ENCODE measurements at places on chromosomes 11 and 22.

DNA sequence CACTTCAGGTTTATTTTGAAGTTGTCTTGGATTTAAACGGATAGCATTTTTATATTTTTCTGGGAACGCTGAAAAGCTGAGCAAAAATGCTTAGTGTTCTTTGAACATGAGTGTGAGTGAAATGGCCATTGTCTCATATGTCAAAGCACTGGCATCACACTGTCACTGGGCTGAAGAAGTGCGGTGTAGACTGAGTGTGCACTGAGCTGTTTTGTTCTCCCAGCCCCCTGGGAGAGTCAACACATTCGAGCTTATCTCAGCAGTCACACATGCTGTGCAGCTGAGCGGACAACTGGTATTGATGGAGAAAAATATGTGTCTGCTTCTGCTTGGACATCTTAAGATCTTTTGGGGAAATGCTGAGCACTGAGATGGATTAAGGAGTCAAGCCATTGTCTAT lies 90.8 kb downstream of the TECTA start:
- no peak for DNase-seq

GRCh38 chr11:95892892-95893570 lies 30.9 kb downstream of the MTMR2 start:
- DNase-seq: no peak

- DNase-seq: peak; percentile 80
Measured at GRCh38 chr11:304915-305843, 2.4 kb upstream of the IFITM2 start.

DNA sequence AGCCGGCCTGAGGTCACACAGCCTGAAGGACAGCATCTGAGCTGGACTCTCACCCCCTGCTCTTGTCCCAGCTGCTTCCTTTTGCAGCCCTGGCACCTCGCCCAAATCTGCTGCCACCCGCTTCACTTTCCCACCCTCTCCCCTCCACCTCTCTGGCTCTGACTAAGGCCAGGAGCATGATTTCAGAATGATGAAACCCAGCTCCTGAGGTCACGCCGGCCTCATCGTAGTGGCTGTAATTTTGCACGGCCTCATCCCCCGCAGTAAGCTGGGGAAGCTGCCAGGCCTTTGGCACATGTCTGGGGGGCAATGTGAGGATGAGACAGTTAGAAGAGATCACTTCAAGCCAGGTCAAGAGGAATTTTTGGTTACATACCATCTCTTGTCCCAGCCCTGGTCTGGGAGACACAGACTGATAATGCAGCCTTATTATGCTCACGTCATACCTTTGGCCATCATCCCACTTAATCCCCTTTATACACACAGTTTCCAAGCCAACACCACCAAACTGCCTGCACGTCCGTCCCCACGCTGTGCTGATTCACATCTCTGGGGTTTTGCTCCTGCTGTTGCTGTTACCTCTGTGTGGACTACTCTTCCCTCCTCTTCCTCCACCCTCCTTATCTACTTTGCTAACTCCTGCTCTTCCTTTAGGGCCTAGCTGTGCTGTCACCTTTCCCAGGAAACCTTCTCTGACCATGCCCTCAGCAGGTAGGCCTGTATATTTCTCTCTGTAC lies 58.1 kb downstream of the CHRDL2 start:
- peak; percentile 54 for DNase-seq

GRCh38 chr11:64285885-64286800 lies 495 bp downstream of the GPR137 start:
- no peak for DNase-seq

- no peak for DNase-seq
Measured at GRCh38 chr11:115924744-115925567, 420.7 kb upstream of the CADM1 start.

All from hindlimb muscle (tissue), 1 donor.